ENCODE measurements at places on chromosomes 5 and 9.

DNA sequence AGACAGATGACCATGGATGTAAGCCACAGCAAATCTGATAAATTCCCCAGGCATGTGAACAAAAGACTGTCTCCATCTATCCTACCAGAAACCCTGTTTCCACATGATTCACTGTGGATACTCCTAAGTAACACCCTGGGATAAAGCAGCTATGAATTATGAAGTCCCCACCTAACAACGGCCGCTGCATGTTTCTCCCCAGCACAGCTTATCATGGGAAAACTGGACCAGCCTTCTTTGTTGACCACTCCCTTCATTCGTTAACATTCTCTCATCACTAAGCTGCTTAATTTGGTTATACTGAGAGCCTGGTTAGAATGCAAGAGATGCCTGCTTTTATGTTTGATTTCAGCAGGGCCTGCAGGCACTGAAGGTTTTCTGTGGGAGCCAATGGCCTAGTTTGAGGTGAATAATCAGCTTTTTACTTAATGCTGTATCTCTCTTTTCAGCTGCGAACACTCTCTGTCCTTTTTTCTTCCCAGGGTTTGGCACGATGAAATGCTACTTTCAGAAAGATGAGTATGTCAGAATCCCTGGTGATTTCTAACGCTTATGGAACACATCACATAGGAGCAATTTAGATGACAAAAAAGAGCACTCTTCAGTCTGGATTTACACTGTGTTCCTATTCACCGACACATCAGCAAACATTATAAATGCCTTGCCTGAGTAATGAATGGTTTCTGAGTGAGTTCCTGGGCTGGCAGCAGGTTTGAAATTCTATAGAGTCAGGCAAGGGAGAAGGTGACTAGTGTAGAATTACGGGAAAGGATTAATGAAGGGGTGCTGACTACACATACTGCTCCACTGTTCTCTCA, 318.4 kb upstream of the ZNF608 start:
- DNase-seq: no peak

GRCh38 chr9:4114569-4115505, 185.0 kb downstream of the GLIS3 start:
- no peak for DNase-seq

GRCh38 chr5:141641634-141642267, 5.0 kb downstream of the RELL2 start:
- DNase-seq: no peak

GRCh38 chr5:131382407-131383395, 118.8 kb downstream of the CDC42SE2 start:
- DNase-seq: no peak

DNA sequence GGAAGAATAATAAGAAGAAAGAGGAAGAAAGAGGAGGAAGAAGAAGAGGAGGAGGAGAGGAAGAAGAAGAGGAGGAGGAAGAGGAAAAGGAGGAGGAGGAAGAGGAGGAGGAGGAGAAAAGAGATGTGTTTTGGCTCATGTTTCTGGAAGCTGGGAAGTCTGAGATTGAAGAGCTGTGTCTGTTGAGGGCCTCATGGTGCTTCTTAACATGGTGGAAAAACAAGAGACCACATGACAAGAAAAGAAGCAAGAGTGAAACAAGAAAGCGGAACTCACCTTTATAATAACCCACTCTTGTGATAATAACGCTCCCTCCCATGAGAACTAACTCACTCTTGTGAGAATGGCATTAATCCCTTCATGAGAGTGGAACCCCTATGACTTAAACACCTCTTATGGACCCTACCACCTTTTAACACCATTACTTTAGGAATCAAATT, 36.1 kb upstream of the RANBP6 start:
- DNase-seq: no peak

- no peak for DNase-seq
Measured at GRCh38 chr9:111630182-111630963, 761 bp upstream of the DNAJC25 start.
